Fibroblast of the aortic adventitia (primary cell): ENCODE measurements at places on chromosomes 1 and 21. TPM values are rescaled to one million over a fixed set of nuclear protein-coding genes. Genes with fewer than 3 reads are reported as not detected.

Gene GJA9
- 0.09 TPM in 1 of 2 replicates, not detected in the other for total RNA-seq

Gene SPATA21
- not detected in 2 replicates for total RNA-seq

Gene AMY1C
- not detected in 2 replicates for total RNA-seq

Gene FALEC
- not detected in 2 replicates for total RNA-seq

Gene SYCP1
- total RNA-seq, result not detected in 2 replicates

Gene MATN1
- total RNA-seq, result 0.18 and 0.25 TPM in 2 replicates

Gene NMNAT2
- 0.49 and 3.4 TPM in 2 replicates for total RNA-seq

Gene PLA2G2D
- total RNA-seq, result not detected in 2 replicates

Gene MEF2D
- 6.0 and 11.6 TPM in 2 replicates for total RNA-seq

Gene LINGO4
- total RNA-seq, result not detected in 2 replicates

Gene PRR9
- total RNA-seq, result not detected in 2 replicates

Gene UBL4B
- not detected in 2 replicates for total RNA-seq

Gene HCRTR1
- 0.18 TPM in 1 of 2 replicates, not detected in the other for total RNA-seq

Gene ALX3
- 0.09 TPM in 1 of 2 replicates, not detected in the other for total RNA-seq

Gene OR2C3
- not detected in 2 replicates for total RNA-seq

Gene CLDN17
- 0.49 TPM in 1 of 2 replicates, not detected in the other for total RNA-seq

Gene OLIG2
- total RNA-seq, result not detected in 2 replicates

Gene TINAGL1
- 1.2 and 99.8 TPM in 2 replicates for total RNA-seq

Gene GPR25
- not detected in 2 replicates for total RNA-seq

Gene OLFM3
- not detected in 2 replicates for total RNA-seq

Gene ATP13A2
- 6.8 and 18.4 TPM in 2 replicates for total RNA-seq

Gene CLDN8
- not detected in 2 replicates for total RNA-seq

Gene REN
- total RNA-seq, result not detected in 2 replicates

Gene LCE1A
- not detected in 2 replicates for total RNA-seq

Gene RHD
- total RNA-seq, result not detected in 2 replicates

Gene PTGS2
- 1.2 and 15.0 TPM in 2 replicates for total RNA-seq

Gene TAL1
- 0.08 and 0.36 TPM in 2 replicates for total RNA-seq
